ENCODE measurements at places on chromosomes 6 and 20.

DNA sequence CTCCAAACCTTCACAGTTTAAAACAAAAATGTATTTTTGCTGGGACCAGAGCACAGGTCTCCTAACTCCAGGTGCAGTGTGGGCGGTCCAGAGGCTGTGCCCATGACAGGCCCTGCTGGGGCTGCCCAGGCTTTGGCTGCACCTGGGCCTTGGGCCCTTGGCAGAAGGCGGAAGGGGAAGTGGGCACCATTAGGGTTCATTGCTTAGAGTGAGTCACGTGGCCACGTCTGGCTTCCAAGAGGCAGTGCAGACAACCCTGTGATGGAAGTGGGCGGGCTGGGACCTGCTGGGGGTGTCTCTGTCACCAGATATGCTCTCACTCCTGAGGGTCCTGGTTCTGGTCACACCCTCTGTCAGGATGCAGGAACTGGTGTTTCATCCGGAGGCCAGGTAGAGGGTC lies 302.2 kb downstream of the QKI start:
- DNase-seq = no peak

- no peak for DNase-seq
These were observed 12.2 kb upstream of the SLC22A7 start for GRCh38 chr6:43285832-43286231.

- no peak for DNase-seq
These were observed 20.1 kb upstream of the HS3ST5 start for GRCh38 chr6:114362957-114363356.

DNA sequence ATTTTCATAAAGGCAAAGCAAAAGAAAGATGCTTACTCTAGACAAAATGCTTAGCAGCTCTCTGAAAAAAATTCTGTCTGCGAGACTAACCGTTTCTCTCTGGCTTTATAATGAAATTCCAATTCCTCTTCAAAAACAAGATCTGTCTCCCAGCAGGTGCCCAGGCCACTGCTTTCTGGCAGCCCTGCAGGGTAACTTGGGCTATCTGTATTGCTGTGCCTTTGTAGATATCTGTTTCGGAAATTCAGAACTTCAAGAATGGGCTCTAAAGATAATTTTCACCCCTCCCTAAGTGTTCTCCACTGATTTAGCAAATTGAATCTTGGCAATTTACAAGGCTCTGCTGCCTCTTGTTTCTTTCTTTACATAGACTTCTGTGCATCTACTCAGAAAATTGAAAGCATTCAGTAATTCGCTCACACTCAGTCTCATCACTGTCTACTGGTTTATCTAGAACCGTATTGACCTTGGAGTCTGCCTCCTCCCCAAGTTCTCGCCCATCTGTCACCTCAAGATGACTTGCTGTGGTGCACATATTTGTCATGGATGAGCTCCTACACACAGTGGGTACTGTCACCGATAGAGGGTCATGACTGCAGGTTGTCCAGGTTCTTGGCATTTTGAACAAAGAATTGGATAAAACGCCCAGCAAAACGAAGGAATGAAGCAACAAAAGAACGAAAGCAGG lies 26.4 kb upstream of the FABP7 start:
- no peak for DNase-seq

GRCh38 chr6:75415804-75416203 lies 77.8 kb downstream of the FILIP1 start:
- DNase-seq = no peak
